Islet precursor cell (in vitro differentiated cells): ENCODE measurements at places on chromosomes 12 and 14.

- no peak for DNase-seq
Observed at GRCh38 chr14:32399920-32400319, 70.8 kb downstream of the AKAP6 start.

GRCh38 chr14:68630611-68631393 is 162.1 kb downstream of the ZFP36L1 start:
- DNase-seq, result no peak

DNA sequence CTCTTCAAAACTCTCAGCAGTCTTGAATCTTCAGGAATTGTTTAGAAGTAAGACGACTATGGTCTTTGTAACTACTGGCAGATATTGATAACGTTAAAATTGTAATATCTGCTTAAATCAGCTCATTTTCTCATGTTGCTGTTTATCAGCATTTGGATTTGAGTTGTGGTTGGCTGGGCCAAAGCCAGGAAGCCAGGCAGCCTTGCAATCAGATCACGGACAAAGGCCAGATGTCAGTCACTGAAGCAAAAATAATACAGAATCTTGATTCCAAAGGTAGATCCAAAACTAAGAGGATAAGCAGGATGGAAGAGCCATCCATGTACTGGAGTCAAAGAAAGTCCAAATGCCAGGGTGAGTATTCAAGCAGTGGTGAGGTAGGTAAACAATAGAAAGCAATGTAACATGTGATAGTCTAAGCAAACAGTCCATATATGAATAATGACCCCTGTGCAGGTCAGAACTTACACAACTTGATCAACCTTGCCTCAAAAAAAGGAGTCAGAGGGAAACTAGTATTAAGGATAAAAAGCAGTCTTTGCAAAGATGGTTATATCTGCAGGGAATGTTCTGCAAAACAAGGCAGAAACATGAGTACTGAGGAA is 95.8 kb upstream of the RAP1B start:
- no peak for DNase-seq

- no peak for DNase-seq
Observed at GRCh38 chr12:20950248-20950647, 139.7 kb downstream of the SLCO1B3 start.

GRCh38 chr14:89661392-89661791 is 244.4 kb upstream of the FOXN3 start:
- no peak for DNase-seq

GRCh38 chr12:119802472-119802871 is 74.6 kb downstream of the CIT start:
- DNase-seq, result peak; percentile 64

DNA sequence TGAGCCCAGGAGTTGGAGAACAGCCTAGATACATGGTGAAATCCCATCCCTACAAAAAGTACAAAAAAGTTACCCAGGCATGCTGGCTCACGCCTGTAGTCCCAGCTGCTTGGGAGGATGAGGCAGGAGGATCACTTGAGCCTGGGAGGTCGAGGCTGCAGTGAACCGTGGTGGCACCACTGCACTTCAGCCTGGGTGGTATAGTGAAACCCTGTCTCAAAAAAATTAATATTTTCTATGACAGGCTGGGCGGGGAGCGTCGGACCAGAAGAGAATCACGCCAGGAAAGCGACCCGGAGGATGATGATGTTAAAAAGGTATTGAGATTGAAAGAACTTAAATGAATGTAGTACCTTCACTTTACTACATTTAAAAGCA is 2.1 kb downstream of the PNN start:
- no peak for DNase-seq

- DNase-seq, result no peak
Observed at GRCh38 chr12:121738340-121738858, 25.8 kb downstream of the TMEM120B start.

DNA sequence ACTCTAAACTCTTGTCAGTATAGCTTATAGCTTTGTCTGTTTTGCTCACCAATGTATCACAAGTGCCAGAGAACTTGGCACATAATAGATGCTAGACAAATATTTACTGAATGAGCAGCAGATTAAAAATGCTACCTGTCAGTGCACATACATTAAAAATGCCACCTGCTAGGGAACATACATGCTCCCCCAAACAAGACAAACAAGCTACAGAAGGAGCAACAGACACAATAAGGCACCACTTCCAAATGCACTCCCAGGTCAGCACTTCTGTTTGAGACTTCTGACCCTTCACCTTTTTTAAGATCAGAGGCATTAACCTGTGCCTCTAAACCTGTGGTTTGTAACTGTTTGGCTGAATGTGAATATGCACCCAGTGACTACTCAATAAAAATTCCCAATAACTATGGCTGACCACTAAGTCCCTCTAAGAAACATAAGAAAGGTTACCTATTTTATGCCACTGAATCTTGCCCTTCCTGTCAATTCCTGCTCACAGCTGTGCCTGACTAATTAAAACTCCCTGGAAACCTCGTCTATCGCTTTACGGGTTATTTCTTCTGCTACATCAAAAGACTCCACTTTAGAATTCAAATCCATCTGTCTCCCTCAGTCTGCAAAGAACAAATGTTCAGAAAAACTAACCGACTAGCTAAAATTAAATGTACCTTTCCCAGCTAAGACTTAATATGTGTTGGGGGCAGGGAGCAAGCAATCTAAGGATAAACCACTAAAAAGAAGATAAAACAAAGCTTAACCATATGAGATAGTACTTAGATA is 41.0 kb downstream of the HECTD4 start:
- DNase-seq, result no peak

DNA sequence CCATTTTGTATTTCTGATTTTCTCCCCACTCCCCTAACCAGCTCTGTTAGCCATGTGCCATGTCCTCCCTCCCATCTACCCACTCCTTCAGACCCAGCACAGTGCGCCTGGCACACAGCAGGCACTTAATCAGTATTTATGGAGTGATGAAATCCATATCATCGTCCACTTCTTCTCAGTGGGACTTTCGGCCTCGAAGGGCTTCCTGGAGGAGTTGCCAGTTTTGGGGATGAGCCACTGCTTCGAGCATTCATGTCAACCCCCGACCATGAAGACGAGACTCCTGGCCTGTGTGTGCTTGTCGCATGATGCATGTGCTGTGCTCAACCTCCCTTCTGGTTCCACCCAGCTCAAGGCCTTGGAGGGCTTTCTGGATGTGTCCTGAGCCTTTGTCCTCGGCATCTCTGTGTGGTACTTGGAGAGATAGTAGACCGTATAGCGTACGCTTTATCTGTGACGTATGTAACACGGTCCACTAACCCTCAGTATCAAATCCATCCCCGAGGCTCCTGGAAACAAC is 119.5 kb upstream of the RTL1 start:
- peak; percentile 31 for DNase-seq

DNA sequence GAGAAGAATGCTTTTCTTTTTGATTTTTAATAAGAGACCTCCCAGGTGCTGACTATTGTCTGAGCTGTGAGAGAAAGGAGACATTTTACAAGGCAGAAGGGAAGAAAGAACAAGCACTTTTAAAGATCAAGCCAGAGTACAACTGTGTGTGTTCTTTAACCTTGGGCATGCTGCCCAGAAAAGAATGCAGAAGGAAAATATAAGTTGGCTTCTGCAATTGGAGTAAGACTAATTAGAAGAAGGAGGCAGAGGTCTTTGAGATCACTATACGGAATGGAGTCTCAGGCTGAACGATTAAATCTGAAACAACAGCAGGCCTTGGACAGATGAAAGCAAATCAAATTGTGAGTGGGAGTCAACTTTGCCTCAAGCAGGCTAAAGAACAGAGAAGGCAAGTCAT is 230.5 kb downstream of the ATP23 start:
- DNase-seq, result no peak

GRCh38 chr14:33532553-33532952 is 418.3 kb downstream of the EGLN3 start:
- DNase-seq, result no peak

GRCh38 chr12:93363841-93364297 is 13.9 kb upstream of the NUDT4 start:
- no peak for DNase-seq

GRCh38 chr12:58889557-58889956 is 30.7 kb downstream of the LRIG3 start:
- no peak for DNase-seq

DNA sequence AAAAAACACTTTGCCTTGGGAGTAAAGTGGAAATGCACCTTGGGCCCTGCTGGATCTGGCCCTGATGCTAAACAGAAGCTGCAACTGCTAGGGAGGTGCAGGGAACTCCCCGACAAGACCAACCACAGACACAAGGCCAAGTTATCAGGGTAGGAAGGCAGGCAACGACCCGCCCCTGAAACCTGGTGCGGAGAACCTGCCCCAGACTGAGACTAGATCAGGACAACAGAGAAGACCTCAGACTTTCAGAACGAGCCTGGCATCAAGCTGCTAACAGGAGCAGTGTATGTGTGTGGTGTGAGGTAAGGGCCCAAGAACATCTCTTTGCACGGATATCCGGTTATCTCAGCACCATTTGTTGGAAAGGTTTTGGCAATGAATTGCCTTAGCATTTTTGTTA is 233.7 kb upstream of the RTL1 start:
- DNase-seq, result peak; percentile 32

DNA sequence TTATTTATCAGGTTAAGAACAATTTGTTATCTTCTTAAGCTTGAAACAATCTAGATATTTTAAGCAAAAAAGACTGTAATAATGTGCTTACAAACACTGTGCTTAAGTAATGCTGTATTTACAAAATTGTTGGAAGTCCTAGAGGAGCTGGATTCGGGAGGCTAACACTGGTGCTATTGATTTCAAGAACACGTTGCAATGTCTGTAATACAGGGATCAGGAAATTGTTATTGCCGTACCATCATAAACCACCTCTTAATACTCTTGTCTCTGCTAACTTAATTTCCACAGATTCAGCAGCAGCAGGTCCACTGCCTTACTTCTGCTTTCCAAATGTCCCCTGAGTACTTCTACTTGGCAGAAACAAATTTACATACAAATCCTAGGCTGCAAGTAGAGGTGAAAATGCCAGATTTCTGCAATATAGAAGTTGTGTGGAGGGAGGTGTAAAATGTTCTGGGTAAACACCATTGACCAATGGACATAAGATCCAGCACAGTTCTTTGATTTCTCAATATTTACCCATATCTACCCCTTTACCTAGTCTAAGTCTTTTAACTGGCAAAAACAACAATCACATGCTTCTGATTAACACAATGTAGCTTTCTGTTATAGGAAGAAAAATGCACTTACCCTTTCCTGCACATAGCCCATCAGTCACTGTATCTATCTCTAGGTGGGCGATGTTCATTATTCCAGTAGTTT is 663.4 kb downstream of the TMTC2 start:
- no peak for DNase-seq

DNA sequence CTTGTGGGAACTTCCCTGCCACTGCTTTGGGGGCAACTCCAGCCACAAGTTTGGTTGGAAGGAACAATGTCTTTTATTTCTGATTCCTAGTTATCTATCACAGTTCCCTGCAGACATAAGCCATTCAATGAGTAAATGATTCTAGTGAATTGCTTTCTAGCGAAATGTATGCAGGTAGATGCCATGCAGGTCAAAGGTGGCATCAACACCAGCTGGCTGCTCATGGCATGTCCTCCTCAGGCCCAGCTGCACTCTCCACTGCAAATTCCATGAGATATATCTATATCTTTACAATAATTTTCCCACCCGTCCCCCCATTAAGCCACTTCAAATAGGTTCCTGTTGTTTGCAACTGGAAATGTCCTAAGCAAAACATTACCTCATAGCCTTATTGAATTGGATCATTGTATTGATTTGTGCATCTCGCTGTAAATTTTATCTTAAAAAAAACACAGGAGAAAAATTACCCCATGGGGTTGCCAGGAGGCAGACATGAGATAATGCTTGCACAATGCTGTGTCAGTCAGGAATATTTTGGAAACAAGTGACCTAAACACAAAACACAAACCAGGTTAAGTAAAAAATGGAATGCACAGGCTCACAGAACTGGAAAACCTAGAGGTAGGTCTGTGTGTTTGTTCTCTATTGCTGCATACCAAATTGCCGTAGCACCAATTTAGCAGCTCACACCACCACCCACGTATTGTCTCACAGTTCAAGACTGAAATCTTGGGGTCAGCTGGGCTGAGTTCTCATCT is 32.8 kb upstream of the TXNRD1 start:
- no peak for DNase-seq

- no peak for DNase-seq
Observed at GRCh38 chr12:97650242-97650641, 187.6 kb downstream of the RMST start.

- peak; percentile 69 for DNase-seq
Observed at GRCh38 chr14:75450381-75451276, 22.8 kb downstream of the JDP2 start.

GRCh38 chr12:45853550-45853949 is 124.0 kb downstream of the ARID2 start:
- no peak for DNase-seq

DNA sequence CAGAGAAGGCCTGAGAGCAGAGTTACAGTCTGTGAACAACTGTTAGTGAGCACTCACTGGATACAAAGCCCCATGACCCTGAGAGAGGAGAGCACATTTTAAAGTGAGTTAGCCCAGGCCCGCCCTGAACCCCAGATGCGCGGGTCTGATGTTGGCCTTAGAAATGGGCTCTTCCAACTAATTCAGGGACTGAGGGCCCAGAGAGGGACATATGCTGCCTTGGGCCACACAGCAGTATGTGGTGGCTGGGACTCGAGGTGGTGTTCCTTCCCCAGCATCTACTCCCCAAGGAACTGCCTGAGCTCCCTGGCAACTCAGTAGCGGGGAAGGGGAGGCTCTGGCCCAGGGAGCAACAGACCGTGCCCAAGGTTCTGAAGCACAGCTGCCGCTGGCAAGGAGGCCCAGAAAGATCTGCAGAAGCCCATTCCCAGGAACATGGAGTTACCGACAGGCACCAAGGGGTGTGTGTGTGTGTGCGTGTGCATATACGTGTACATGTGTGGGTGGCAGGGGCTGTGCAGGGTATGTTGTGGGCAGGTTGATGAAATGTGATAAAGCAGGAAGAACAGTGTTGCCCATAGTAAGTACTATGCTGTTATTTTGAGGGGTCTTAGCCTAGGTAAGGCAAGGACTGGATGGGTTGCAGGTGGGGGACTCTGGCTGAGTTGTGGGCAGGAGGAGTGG is 40.5 kb downstream of the KRT80 start:
- DNase-seq, result no peak

- no peak for DNase-seq
Observed at GRCh38 chr12:76901628-76902380, 23.0 kb upstream of the CSRP2 start.
